ENCODE measurements at places on chromosomes 7 and 10.

DNA sequence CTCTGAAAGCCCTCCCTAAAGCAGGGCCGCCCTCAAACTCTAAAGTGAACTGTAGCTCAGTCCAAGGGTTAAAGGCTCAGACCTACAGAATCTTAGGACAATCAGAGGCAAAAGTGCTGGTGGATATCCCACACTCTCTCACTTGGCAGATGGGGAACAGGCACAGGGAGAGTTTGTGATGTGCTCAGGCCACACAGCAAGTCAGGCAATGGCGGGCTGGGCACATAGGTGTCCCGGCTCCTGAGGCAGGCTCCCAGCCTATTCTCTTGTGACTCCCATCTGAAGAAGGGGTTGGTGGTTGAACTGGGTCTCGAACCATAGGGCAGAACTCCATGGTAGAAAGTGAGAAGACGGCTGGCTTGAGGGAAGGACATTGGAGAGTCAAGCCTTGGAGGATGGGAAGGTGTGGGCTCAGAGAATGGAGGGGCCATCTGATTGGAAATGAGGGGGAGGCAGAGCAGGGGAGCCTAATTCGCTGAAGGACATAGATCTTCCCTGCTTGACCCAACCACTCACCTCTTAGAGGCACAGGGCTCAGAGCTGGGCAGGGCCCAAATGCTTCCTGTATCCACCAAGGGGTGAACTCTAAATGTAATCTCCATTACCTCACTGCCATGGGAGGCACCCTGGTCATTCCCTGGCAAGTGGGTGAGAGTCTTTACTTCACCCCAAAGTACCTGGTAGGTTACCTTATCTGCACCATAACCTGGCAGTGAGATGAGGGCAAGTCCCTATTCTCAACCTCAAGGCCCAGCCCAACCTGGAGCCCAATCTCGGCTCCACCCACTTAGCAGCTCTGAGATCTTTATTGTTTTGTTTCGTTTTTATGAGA is 4.9 kb upstream of the ZMIZ1 start:
- no peak for DNase-seq

- DNase-seq: no peak
Measured at GRCh38 chr7:90387470-90388240, 15.6 kb upstream of the CLDN12 start.

GRCh38 chr10:78981257-78981969 is 87.4 kb upstream of the ZMIZ1 start:
- no peak for DNase-seq

DNA sequence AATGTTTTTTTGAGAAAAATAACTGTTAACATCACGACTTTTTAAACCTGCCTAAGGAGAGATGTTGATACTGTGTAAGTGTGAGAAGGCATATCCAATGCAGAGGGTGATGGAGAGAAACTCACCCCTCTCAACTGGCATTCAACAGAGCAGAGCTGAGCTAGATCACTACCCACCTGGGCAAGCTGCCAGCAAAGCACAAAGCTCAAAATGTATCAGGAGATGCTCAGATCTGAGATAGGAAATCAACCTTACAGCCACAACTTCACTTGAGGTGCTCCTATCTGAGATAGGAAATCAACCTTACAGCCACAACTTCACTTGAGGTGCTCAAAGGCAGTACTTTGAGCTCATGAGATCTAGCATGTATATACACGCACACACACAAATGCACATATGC is 151.5 kb upstream of the PDE1C start:
- DNase-seq: peak; percentile 25

DNA sequence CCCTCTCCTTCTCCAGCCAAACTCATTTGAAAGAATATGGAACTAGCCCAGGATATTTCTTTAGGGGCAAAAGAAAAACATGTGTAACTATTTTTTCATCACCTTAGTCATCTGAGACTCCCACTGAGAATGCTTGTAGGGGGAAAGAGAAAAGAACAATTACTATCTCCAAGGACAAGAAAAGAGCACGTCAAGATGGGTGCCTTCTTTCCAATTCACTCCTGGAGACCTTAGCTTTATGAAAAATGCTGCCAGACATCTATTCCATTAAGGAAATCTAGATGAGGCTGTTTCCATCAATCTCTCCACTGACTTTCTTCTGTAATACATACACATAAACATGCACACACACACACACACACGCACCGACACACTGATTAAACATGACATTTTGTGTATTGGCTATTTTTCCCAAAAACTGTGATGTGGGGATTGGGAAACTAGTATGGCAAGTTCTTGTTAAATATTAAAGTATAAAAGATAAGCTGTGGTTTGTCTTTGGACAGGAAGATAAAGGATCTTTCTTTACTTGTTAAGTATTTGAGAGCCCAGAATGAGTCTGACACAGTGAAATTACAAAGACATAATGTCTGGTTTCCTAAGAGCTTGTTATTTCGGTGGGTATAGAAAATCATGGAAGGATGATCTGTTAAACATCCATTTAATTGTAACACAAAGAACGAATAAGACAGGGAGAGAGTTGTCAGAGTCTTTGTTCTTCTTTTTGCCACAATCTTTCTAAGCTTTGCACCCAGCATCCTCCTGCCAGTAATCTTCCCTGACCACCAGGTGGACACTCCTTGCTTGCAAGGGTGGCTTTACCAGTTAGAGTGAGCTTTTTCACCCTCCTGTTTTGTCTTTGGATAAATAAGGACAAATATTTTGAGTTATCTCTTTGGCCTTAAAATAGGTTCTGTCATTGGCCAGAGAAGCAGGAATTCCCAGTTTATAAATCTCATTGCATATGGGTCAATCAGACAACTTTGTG is 177.3 kb upstream of the TMEM72 start:
- DNase-seq: no peak

DNA sequence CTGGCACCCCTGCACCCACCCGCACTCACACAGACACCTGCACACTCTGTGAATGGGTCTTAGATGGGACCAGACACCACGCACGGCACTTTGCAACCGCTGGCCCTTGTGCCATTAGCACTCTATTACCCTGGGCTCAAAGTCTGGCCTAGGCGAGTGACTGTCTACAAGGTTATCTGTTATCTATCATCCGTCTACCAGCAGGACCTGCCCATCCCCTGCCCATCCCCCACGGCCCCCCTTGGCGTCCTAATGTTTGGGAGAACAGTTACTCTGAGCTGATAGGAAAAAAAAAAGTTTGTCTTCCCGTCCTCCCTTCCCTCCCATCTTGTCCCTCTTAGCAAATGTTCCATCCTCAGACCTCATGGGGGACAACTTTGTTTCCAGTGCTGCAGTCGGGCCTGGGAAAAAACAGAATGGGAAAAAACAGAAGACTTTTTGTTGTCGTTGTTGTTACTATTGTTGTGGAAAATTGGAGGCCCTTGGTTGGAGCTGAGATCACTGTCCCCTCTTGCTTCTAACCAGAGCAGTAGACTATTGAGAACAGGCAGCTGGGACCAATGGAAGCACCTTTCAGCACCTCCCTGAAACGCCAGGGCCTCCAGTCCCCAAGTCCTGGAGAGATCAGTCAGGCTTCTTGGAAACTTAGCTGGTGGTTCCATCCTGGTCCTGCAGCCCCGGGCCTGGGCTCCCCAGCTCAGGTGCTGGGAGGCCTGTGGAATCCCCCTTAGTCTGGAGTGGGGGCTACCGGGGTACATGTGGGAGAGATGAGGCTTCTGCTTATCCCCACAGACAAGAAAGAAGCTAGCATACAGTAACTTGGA is 12.2 kb downstream of the UNCX start:
- DNase-seq: no peak

DNA sequence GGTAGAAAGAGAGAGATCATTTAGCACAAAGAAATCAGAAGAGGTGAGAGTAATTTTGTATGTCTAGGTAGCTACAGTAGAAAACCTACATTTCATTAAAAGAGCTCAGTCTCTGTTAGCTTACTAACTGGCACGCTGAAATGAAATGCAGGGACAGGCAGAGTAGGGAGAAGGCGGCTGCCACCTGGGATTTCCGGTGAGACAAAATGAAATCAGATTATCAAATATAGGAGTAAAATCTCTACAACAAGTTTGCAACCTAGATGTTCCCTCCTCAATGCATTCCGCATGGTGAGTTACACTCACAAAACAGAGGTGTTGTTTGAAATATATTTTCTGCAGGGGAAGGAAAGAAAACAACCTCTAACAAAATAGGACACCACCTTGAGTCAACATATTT is 55.9 kb downstream of the VOPP1 start:
- no peak for DNase-seq

GRCh38 chr7:45679516-45679915 is 105.3 kb downstream of the ADCY1 start:
- DNase-seq: no peak

- DNase-seq: no peak
Measured at GRCh38 chr7:1055491-1055955, 11.2 kb downstream of the GPR146 start.

DNA sequence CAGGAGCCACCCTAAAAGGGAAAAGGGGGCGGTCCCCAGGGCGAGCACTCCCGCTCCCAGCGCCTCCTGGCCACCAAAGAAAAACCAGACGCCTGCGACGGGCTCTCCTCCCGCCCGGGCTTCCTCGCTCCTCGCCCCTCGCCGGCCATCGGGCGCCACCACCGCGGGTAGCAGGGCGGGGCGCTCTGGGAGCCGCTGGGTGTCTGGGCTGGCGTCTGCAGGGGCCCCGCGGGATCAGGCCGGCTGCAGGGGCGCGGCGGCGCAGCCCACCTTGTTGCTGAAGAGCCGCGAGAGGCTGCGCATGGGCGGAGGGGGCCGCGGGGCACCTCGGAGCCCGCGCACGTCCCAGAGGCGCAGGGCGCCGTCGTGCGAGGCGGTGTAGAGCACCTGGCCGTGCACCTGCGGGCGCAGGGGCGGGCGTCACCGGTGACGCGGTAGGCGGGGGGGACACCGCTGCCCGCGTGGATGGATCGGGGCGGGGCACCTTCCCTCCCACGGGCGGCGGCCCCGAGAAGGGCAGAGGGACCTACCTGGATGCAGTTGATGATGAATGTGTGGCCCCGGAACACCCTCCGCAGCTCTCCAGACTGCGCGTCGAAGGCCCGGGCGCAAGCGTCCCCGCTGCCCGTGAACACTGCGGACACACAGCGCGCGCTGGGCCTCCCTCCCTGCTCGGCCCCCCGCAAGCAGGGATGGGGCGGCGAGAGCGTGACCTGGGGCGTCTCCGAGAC is 28.3 kb downstream of the WDR86 start:
- no peak for DNase-seq

- DNase-seq: no peak
Measured at GRCh38 chr10:30536578-30536977, 93.0 kb downstream of the LYZL2 start.

DNA sequence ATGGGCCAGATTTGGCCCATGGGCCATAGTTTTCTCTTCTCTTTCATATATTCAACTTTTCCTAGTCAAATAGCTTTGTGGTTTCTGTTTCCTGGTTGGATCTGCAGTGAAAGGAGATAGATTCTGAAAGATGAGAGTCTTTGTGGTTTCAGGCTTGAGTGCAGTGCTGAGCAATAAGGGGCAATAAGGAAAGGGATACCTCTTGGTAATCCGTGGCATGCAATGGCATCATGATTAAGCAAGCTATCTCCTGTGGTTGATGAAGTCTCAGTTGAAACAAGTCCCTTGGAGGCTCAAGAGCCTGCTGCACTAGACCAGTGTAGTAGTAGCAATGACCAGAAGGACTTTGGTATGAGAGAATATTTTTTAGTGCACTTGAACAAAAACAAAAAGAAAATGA is 187.7 kb upstream of the CNTNAP2 start:
- DNase-seq: no peak

DNA sequence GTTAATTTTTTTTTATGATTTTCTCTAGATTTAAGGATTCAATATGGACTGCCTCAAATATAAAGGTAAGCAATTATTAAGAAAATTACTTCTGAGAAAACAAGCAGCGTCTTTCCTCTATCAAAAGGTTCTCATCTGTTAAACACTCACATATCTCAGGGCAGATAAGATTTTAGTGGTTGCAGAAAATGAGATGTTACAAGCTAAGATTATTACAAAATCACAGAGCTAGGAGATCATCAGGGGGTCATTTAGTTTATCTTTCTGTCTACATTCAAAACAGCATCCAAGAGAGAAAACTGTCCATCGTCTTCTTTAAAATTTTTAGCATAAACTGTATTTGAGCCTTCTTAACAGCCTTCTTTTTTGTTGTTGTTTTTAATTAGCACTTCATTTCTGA is 29.1 kb upstream of the RHOBTB1 start:
- DNase-seq: no peak

- DNase-seq: no peak
Measured at GRCh38 chr7:118202061-118202460, 18.1 kb downstream of the LSM8 start.

DNA sequence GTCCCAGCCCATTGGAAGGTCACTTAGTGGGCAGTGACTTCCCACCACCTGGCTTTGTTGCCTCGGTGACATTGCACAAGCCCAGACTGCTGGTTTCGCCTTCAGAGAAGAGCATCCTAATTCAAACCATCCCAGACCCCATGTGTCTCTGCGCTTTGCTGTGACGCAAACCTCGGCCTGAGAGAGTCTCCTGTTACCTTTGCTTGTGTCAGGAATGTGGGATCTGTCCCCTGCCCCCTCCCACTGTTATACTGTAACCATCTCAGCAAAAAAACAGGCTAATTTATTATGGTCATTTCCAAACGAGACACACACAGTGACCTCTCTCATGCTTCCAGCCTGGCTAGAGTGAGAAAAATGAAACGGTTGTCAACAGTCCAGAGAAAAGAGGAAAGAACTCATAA is 25.0 kb upstream of the AQP1 start:
- DNase-seq: no peak

- no peak for DNase-seq
Measured at GRCh38 chr10:24884793-24885192, 67.6 kb downstream of the PRTFDC1 start.

DNA sequence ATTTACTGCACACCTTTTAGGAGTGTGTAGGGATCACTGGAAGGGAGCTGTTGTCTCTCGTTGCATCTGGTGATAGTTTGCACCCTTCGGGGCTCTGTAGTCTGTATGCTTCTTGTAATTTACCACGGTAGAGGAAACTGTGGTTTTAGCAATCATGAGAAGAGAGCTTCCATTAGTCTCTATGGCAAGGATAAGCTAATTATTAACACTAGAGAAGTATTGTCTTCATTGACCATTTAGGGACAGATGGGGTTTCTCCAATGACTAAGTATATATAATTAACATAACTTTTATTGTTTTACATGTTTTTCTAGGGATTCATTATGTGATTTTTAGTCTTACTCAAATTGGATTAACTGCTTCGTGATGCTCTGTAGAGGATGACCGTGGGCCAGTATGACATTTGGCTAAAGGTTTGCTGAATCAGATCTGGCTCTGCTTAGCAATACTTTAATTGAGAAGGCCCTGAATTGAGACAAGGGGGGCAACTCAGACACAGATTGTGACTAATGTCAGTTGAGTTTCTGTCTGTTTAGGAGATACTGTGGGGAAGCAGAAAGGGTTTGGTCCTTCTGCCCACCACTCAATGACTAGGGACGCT is 8.7 kb downstream of the SLC18A2 start:
- no peak for DNase-seq

GRCh38 chr10:45548068-45548467 is 124.5 kb downstream of the ZFAND4 start:
- DNase-seq: no peak

GRCh38 chr7:104550362-104550761 is 222.0 kb downstream of the LHFPL3 start:
- no peak for DNase-seq
